Activated CD8-positive, alpha-beta T cell treated with anti-CD3 and anti-CD28 coated beads, Interleukin-2, amount 10 ng/mL, durations not matched to agents 7 days and 5 days (primary cell): ENCODE measurements at places on chromosomes 3 and 15. TPM values are rescaled to one million over a fixed set of nuclear protein-coding genes. Genes with fewer than 3 reads are reported as not detected.

Gene SMC4
- total RNA-seq = 300 TPM

Gene GOLGA6A
- total RNA-seq = not detected

Gene MYO9A
- total RNA-seq = 19.0 TPM

DNA sequence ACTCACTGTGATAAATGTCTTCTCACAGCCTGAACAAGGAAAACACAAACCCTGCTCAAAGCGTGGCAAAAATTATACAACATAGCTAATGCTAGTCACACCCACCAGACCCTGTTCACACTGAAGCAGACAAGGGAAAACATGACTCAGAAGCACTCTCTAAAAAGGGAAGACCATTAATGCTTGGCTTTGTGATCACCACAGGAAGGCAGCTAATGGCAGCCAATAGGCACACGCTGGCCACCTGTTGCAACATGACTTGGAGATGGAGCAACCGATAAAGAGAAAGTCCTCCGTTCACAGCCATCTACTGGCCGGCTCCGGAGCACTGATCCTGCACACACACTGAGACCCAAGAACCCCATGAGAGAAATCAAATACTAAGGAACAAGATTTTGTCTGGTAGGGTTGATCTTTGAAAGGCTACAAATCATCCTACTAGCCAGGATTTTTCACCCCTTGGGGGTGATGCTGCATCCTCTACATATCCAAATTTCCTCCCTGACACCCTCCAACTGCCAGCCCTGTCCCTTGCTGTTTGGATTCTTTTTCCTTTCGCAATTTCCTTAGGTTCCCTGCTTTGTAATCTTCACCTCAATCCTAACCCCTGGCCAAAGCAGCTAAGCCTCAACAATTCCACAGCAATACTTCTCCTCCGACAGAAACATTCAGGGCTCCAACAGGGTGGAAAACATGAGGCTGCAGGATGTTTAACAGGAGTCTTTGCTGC is 3.2 kb downstream of the ZXDC start:
- no peak for DNase-seq

- DNase-seq = no peak
Measured at GRCh38 chr3:150447631-150448465, 39.8 kb downstream of the TSC22D2 start.

- DNase-seq = no peak
Measured at GRCh38 chr15:42590619-42591237, 15.3 kb downstream of the STARD9 start.

DNA sequence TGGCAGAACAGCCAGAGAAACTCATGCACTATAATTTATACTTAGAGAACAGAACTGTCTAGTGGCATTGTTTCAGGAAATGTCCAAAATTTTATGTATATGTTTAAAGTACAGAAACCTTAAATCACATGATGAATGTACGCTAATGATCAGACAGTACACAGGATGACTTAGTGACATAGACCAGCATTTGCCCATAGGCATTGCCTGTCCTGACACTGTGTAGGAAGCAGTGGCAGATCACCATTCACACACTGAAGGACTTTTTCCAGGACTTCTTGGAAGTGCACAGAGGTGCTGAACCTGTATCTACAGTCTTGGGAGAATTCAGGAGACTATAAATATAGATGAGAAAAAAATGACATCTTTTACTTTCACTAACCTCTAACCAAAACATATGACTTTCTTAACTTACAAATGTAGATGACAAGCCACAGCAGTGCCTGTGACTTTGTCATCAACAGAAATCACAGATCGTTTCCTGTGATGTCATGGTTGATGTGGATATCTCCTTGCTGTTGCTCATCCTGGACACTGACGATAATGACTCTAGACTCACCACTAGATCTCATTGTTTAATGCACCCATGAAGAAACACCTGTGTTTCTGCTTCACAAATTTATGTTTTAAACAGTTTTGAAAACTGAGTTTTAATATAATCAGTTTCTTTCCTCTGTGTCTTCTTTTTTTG is 183.2 kb downstream of the CACNA2D3 start:
- DNase-seq = no peak

DNA sequence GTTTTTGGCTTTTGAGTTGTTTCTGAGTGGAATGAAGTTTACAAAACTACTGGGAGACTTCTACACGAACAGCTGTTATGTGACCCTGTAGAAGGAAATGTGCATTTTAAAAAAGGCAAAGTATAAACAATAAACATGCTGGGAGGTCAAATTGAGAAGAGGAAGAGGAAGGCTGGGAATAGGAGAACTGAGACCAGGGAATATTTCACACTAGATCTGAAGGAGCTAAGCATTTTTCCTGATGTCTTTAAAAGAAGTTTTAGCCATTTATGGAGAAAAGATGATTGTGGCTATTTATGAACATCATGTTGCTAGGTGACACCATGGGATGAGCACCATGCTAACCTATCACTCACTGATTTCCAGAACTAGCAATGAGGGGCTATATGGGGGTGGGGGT is 76.3 kb upstream of the FAM98B start:
- DNase-seq = no peak

GRCh38 chr3:137687181-137687879 is 76.8 kb upstream of the SOX14 start:
- DNase-seq = no peak

DNA sequence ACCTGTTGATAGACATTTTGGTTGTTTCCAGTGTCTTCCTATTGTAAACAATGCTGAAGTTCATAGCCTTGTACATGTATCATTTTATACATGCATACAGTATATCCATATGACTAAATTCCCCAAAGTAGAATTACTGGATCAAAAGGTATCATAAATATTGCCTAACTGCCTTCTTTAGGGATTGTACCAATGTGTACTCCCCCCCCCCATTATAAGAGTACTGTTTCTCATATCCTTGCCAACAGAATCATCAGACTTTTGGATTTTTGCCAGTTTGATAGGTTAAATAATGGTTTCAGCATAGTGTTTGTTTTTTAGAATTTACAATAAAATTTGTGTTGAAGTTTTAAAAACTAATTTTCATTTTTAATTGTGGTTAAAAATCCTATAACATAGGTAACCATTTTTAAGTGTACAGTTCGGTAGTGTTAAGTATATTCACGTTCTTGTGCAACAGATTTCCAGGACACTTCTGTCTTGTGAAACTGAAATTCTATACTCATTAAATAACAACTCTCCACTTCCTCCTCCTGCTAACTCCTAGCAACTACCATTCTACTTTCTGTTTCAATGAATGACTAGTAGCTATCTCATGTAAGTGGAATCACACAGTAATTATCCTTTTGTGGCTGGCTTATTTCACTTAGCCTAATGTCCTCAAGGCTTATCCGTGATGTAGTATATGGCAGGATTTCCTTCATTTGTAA is 30.8 kb upstream of the MAP3K13 start:
- no peak for DNase-seq
